ENCODE measurements at places on chromosomes 12 and 14. TPM values are rescaled to one million over a fixed set of nuclear protein-coding genes. Genes with fewer than 3 reads are reported as not detected.

Gene SMCO2
- not detected for total RNA-seq

DNA sequence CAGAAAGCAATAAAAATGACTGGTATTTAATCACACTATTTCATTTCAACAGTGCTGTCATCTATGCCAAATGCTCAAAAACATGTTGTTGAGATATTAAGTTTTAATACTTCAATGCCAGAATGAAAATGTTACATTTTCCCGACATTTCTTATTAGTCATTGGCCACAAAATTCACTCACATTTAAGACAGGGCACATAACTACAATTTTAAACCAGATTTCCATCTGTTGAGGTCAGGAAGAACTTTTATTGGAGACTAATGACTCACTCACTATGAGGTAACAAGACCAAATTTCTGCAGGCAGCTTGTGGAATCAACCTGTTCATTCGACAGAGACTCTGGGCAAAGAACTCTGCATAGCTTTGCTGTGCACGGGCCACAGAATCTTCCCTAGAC lies 36.8 kb downstream of the PPTC7 start:
- DNase-seq = no peak

Gene OASL
- total RNA-seq = 1.3 TPM

GRCh38 chr12:67740711-67741110 lies 92.2 kb downstream of the DYRK2 start:
- DNase-seq = no peak

DNA sequence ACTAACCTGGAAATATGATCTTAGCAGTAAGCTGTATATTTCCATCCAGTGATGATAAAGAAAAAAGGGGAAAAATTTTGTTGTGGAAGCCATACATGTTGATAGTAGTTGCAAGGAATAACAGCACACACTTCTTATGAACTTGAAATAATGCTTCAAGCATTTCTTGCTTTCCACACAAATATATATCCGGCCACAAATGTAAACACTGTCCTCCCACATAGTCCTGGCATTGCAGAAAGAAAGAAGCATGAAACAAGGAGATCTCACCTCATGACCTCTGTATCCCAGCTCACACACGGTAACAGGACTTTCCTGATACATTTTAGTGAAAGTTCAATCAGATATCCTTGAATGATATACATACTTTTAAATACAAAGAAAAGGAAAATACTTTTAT lies 56.0 kb downstream of the LLPH start:
- no peak for DNase-seq

Gene SLC41A2
- total RNA-seq = 46.2 TPM

DNA sequence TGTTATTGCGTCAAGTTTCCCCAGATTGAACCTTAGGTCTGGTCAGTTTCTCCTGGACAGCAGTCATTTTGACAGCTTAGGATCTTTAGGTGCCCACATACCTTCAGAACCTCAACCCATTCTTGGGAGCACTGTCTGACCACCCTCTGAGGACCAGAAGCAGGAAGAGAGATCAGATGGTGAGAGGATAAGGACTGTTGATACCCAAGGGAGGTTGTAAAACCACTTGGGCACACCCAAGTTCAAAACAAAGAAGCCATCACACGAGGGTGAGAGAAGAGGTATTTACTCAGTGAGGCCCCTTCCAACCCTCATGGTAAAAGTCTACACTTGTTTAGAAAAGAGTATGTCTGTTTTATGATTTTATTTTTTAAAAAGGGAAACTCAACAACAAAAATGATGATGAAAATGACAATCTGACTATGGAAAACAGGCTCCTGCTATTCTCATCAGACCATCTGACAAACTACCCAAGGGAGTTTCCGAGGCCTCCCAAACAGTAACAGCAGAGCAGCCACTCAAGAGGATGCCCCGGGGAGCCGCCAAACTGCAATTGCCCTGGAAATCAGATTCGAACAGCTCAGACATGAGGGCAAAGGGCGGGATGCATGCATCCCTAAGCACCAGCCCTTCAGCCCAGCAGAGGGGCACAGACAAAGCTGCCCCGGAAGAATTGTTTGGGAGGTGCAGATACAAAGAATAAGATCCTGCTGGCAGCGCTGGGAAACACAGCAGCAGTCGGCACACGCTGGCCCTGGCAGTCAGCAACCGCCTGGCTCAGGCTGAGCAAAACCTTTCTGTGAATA lies 162.6 kb upstream of the PLEKHG7 start:
- DNase-seq = no peak

GRCh38 chr14:50725761-50726160 lies 57.7 kb upstream of the SAV1 start:
- DNase-seq = no peak

GRCh38 chr12:54161481-54162437 lies 27.0 kb downstream of the SMUG1 start:
- no peak for DNase-seq

- no peak for DNase-seq
Observed at GRCh38 chr14:103385929-103386712, 906 bp downstream of the MARK3 start.

DNA sequence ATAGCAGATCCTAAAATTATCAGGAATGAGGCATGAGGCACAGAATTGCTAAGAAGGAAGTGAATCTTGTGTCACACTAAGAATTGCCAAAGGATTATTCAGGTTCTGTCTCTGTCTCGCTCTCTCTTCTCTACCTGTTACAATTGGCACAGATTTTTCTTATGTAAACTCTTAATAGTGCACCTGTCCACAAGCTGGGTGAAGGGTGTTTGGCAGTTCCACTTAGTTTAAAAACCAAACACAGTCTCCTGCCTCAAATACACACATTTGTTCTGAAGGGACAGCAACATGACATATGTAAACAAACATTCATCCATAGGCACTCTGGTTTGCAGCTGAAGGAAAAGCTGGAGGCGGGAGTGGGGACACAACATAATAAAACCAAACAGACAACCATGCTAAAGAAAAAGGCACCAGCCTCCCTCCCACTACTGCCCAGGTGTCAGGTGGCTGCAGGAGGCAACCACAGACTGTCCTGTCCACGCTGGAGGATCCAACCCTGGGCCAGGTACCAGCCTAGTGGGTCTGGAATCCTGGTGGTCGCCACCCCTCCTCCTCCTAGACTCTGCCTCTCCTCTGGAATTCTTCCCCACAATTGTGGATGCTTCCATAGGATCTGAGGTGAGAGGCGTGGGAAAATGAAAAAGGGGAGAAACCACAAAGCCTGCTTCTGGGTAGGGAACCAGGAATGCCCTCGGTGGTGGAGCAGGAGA lies 81.2 kb downstream of the TMEM260 start:
- DNase-seq = no peak

DNA sequence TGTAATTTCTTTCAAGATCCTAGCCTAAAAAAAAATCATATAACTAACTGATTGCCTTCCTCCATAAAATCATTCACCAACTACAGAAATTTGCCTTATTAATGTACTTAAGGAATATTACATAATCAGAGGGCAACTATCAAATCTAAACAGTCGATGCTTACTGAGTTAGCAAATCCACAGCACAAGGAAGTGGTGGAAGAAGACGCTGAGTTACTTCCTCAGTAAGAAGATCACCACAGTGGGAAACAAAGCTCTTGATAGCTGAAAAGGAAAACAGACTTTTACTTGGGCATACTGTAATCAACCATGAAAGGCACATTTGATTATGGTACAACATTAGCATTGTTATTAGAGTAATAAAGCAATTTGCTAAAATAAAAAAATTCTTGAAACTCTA lies 48.7 kb downstream of the HEATR5A start:
- DNase-seq = no peak

Gene GARIN6
- not detected for total RNA-seq

Gene CPM
- total RNA-seq = 1,281 TPM

DNA sequence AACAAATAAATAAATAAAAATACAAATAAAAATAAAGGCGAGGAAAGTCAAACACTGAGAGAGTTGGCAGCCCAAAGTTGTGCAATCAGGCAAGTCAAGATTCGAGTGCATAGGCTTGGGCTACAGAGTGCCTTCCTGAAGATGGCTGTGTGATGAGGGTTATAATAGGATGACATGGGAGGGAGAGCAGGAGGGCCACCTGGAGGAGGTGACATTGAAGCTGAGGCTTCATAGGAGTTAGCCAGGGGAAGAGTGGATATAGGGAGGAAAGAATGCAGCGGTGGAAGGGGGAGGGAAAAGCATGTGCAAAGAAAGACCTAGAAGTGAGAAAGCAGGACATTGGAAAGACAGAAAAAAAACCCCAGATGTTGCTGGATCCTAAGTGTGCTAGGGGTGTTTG lies 53.1 kb downstream of the YEATS4 start:
- DNase-seq = no peak

DNA sequence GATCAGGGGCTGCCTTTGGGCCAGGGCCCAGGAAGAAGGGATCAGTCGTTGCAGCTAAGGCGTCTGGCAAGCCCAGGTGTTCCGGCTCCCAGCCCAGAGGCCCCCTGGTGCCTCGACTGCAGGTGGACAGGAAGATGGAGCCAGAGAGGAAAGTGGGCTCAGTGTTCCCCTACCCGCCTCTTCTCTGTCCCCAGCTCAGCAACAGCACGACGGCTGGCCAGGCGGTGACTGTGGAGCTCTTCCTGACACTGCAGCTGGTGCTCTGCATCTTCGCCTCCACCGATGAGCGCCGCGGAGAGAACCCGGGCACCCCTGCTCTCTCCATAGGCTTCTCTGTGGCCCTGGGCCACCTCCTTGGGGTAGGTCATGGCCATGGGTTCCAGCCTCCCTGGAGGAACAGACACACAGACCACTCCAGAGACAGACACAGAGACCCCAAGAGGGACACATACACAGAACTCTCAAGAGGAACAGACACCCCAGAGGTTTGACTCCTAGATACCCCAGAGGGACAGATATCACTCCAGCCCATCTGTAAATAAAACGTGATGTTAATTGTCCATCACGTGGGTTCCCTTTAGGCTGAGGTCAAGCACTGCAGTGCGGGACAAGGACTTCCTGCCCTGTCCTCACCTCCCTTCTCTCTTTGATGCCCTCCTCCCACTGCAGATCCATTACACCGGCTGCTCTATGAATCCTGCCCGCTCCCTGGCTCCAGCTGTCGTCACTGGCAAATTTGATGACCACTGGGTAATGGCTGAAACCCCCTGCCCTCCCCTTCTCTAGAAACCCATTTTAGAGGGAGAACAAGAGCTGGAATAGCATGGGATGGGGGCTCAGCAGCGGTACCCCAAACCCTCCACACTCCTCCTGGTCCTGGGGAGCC lies 3.7 kb downstream of the AQP2 start:
- no peak for DNase-seq

- no peak for DNase-seq
Observed at GRCh38 chr12:109877504-109878246, 2.7 kb downstream of the GLTP start.

DNA sequence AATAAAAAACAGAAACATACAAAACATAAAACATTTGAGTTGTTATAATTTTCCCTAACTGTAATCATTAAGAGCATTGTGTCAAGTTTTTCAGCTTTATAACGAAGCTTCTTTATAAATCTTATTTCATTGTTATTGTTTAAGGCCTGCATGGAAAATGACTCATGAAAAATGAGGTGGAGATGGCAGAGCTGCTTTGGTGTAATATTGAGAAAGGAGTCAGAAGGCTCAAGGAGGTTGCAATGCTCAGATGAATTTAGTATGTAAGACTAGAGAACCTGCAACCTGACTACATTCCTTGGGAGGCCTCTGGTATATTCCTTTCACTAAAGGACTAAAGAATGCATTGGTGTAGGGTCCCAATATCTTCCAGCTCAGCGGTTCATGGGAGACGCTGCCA lies 61.5 kb downstream of the TMEM30B start:
- no peak for DNase-seq

DNA sequence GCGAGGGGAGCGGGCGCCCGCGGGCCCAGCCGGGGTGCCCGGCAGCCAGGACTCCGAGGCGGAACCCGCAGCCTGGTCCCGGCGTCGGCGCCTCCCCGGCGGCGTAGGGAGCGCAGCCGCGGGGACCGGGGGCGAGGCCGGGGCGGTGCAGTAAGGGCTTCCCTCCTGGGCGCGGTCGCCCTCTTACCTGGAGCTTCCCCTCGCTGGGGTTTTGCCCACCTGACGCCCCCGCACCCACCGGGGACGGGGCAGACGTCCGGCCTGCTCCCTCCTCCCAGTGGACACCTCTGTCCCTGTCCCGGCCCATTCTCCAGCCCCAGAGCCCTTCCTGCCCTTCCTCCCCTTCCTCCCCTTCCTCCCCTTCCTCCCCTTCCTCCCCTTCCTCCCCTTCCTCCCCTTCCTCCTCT lies 413 bp upstream of the TUBA1C start:
- DNase-seq = no peak

DNA sequence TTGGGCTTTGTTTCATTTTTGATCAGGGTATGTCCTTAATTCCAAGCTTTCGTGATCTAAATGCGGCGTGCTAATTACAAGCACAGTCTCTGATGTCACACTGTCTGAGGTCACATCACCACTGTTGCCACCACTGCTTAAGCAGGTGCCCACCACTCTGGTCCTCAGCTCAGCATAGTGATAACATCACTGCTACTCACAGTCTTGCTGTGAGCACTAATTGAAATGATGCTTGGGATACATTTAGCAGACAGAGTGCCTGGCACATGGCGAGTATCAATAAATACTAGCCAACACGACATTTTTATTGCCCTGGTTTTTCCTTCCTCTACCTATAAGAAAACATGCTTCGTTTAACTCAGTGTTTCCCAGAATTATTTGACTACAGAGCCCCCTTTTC lies 7.9 kb downstream of the RILPL2 start:
- no peak for DNase-seq

Gene CD163
- total RNA-seq = 125 TPM

Gene GPR84
- total RNA-seq = not detected

DNA sequence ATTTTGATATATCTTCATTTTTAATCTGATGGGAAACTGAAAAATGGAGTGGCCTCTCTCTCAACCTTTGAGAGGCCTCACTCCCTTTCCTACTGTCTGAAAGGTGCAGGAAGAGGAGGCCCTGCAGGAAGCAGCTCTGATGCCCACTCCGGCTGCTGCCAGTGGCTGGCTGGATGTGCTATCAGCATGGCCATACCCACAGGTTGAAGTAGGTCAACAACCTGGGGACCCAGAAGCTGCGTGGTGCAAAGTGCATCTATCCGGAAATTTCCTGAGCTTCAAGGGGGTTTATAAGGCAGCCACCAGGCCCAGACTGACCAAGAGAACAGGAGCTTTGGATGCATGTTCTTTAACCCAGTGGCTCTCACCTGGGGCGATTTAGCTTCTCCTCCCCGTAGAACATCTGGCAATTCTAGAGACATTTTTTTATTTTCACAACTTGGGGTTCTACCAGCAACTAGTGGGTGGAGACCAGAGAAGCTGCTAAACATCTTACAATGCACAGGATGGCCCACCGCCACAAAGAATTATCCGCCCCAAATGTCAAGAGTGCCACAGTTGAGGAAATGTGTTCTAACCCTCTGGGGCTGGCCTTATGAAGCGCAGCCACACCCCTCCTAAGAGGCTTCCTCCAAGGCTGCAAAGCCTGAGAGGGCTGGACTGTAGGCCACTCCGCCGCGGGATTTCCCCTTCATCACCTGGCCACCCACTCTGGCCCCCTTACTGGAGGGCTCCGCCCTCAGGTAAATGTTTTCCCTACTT lies 8.2 kb upstream of the BATF start:
- DNase-seq = no peak

GRCh38 chr14:95128140-95128539 lies 29.2 kb downstream of the DICER1 start:
- no peak for DNase-seq

Gene TAS2R8
- 0.48 TPM for total RNA-seq

- DNase-seq = no peak
Observed at GRCh38 chr14:98913967-98914650, 357.9 kb downstream of the BCL11B start.

GRCh38 chr14:66918527-66918926 lies 270.7 kb upstream of the GARIN2 start:
- DNase-seq = no peak

All from breast epithelium (tissue), 4 donors.